Right cardiac atrium (tissue), 5 donors: ENCODE measurements at places on chromosomes 11 and 22. TPM values are rescaled to one million over a fixed set of nuclear protein-coding genes. Genes with fewer than 3 reads are reported as not detected.

CARD18 gene
- total RNA-seq = not detected

CARD10 gene
- total RNA-seq = 11.4 TPM

DNA sequence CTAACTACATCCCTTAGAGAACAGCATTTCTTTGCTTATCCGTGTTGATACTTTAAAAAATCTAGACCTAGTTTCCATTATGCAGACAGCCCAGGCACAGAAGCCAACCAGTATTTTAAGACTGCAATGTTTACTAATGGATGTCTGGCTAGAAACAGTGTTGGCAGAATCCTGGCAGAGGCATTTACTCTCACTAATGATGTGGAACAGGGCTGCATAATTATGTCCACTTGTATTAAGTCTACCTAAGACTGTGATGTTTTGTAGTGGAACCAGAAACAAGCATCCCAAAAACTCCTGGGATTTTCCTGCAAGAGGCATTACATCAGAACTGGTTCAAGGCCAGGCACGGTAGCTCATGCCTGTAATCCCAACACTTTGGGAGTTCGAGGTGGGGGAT lies 50.2 kb upstream of the PICALM start:
- DNase-seq = no peak

- DNase-seq = no peak
Measured at GRCh38 chr11:15113381-15113780, 1.3 kb upstream of the INSC start.

GRCh38 chr22:29145321-29146072 lies 60.2 kb upstream of the EMID1 start:
- DNase-seq = no peak

DNA sequence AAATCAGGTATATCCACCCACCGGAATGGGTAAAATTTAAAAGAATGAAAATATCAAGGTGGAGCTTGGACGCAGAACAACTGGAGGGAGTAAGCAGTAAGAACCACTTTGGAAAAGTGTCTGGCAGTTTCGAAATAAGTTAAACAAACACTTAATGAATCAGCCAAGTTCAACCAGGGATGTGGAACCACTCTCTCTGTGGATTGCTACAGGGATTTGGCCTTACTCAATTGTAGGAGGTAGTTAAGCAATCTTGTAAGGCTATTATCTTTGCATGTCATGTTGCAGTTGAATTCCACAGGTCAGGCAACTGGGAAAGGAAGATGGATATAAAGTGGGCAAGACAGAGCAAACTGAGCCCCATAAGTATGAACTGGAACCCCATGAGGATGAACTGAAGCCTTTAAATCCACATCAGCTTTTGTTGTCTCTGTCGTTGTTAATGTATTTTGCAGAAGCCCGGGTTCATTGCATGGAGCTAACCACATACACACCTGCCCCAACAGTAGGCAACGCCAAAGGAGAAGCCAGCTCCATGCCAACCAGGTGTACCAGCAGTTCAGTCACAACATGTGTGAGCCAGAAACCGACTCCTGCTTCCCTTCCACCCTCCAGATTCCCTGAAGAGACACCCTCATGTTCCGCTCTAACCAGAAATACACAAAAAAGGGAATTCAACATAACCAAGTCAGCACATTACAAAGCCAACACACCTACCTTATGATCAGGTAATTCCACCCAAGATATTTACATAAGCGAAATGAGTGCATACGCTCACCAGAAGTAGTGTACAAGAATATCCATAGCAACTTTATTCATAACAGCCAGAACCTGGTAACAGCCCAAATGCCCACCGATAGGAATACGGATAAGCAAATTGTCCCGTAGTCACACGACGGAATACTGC lies 8.0 kb upstream of the SLC43A3 start:
- DNase-seq = no peak

DNA sequence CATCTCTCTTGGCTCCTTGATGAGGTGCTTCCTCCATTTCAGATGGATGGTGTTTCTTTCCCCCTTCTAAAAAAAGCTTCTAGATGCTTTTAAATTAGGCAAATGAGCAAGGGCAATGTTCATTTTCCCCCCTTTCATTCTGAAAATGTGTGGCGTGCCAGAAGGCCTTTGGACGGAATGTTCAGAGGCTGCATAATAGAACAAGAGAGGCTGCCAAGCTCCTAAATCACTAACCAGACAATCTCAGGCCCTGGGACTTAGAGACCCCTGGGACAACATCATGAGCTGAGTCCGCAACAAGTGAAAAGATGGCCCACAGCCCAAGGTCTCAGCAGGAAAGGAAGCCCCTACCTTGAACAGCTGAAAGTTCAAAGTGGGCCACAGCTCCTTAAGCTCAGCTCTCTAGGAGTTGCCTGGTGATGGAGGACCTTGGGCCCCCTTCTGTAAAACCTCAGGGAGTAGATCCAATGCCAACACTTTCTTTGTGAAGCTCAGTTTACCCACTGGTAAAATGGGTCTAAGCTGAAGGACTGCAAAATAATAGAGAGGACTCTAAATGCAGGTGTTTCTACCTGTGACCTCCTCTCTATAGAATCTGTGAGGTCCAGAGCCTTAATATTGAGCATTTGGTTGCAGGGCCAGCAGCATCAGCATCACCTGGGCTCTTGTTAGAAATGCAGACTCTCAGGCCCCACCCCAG lies 144.0 kb downstream of the FBXO7 start:
- DNase-seq = peak; percentile 90

DNA sequence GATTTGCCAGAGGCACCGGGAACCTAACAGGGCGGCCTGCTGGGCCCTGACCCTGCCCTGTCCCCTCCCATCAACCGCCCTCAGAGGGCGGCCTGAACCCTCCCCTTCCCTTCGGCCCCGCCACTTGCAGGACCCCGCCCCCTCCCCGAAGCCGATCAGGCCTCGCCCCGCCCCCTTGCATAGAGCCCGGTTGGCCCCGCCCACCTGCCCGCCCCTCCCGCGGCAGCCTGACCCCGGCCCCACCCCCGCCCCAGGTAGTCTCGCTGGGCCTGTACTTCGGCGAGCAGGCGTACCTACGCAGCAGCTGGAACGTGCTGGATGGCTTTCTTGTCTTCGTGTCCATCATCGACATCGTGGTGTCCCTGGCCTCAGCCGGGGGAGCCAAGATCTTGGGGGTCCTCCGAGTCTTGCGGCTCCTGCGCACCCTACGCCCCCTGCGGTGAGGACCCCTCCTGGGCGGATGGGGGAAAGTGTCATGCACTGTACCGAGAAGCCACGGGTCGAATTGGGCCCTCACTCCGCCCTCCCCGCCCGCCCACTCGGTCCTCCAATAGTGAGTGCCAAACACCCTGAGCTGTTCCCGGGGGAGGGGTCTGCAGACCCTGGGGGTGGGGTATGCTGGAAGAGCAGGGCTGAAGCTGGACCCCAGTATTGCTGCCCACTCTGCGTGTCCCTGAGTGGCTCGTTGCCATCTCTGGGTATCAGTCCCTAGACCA lies 94.1 kb downstream of the CACNA1I start:
- DNase-seq = no peak

GRCh38 chr22:42844756-42845155 lies 12.3 kb downstream of the ARFGAP3 start:
- DNase-seq = no peak

- DNase-seq = no peak
Measured at GRCh38 chr11:126137136-126137535, 74.3 kb downstream of the RPUSD4 start.

DNA sequence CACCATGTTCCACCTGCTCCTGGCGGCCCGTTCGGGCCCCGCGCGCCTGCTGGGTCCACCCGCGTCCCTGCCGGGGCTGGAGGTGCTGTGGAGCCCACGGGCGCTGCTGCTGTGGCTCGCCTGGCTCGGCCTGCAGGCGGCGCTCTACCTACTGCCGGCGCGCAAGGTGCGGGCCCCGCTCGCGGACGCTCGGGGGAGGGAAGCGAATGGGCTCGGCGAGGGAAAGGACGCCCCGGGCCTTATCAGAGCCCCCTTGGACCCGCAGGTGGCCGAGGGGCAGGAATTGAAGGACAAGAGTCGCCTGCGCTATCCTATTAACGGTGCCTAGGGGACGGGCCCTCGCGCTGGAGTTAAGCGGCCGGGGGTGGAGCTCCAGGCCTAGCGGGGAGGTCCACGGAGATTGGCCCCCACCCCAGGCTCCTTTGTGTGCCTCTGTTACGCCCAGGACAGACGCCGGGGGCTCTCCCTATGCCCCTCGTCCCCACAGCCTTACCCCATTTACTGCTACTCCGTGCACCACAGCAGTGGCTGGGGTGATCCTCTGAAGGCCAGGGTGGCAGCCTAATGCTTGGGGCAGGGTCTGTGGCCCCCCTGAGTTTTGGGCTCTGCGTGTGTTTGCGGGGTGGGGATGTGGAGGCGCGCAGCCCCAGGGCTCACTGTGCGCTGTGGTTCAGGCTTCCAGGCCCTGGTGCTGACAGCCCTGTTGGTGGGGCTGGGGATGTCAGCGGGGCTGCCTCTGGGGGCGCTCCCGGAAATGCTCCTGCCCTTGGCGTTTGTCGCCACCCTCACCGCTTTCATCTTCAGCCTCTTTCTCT lies 1.1 kb downstream of the TM7SF2 start:
- peak; percentile 88 for DNase-seq

- peak; percentile 59 for DNase-seq
Measured at GRCh38 chr11:22634897-22635629, 9.4 kb upstream of the FANCF start.
